ENCODE measurements at places on chromosomes 6 and 20.

- no peak for DNase-seq
Measured at GRCh38 chr6:142233945-142234682, 67.7 kb upstream of the ADGRG6 start.

GRCh38 chr6:14917109-14917910, 328.6 kb upstream of the JARID2 start:
- DNase-seq, result no peak

DNA sequence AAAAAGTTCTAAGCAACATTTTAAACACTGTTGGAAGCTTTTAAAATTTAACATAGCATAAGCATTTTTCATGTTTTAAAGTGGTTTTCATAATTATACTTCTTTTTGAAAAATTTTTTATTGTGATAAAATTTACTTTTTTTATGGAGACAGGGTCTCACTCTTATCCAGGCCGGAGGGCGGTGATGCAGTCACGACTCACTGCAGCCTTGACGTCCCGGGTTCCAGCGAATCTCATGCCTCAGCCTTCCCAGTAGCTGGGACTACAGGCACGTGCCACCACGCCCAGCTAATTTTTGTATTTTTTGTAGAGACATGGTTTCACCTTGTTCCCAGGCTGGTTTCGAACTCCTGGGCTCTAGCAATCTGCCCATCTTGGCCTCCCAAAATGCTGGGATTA, 46.1 kb upstream of the TULP4 start:
- no peak for DNase-seq

- no peak for DNase-seq
Measured at GRCh38 chr6:159422041-159422984, 253.1 kb downstream of the FNDC1 start.

- DNase-seq, result no peak
Measured at GRCh38 chr6:27811451-27811772, 100.8 kb downstream of the OR2B2 start.

DNA sequence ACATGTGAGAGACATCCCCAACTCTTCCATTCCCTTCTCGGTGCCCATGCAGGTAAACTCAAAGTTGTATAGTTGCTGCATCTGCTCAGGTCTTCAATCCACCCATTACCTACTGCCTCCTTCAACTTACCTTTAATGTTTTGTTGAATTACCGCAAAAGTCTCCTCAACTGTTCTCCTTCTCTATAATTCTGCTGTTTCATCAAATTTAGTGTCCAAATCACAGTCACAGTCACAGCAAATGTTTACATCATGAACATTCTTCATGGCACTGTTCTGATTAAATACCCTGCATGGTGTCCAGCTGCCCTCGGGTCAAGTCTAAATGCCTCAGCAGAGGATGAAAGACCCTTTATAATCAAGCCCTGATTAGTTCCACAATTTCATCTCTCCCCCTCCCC, 130.1 kb downstream of the IPCEF1 start:
- no peak for DNase-seq

All from frontal cortex (tissue), 4 donors.